AG08395 (cell line): ENCODE measurements at places on chromosomes 6 and 20.

- no peak for DNase-seq
Measured at GRCh38 chr20:58497724-58498469, 17.3 kb downstream of the APCDD1L start.

GRCh38 chr6:35141007-35141655 lies at the start of gene TCP11:
Gene TCP11, minus strand, starts transcription at chr6:35141339. Its CDS starts 469 bp downstream, at chr6:35140870.
- DNase-seq: no peak

- no peak for DNase-seq
Measured at GRCh38 chr6:62740596-62740995, 454.6 kb upstream of the KHDRBS2 start.

GRCh38 chr20:41046716-41047115 lies 18.1 kb downstream of the TOP1 start:
- DNase-seq: no peak

DNA sequence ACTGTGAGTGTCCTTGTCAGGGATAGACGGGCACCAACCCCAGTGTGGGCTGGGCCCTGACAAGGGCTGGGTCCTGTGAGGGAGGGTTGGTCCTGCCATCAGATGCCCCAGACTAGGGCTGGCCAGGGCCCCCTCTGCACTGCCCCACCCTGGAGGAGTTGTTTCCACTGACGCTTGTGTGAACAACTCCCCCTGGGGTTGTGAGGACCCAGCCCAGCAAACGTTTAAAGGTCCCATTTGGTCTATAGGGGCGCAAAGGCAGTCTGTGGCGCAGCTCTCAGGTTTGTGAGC lies 104.1 kb downstream of the BMP7 start:
- DNase-seq: no peak

- peak; percentile 78 for DNase-seq
Measured at GRCh38 chr6:163711615-163712565, 297.4 kb downstream of the QKI start.

DNA sequence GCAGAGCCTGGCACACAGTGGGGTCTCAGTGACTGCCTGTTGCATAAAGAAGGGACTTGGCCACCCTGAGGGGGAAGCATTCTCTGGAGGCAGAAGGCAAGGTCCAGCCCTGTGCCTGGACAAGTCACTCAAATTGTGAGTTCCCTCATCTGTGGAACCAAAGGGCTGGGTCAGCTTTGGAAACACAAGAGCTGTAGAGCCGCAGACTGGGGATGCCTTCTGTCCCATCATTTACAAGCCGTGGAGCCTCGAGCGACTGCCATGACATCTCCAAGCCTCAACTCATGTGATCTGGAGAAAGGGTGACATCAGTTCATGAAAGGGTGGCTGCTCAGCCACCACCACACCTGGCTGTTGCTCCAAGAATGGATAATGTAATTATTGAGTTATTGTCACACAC lies 20.4 kb upstream of the SIRPD start:
- DNase-seq: peak; percentile 0

DNA sequence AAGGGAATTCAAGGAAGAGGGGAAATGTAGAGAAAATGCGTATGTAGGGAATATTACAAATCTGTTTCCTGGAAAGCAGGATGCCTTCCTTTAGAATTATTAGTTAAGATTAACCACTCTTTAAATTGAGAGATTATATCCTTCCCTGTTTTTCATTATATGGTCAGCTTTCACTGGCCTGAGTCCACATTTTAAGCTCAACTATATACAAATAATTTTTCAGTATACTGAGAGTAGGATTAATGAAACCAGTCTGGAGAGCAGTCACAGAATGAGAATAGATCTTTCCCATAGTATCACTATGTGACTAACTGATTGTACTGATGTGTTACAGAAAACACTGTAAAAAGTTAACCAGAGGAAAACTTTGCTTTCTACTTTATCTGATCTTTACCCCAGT lies 306.3 kb downstream of the LAMA2 start:
- no peak for DNase-seq

DNA sequence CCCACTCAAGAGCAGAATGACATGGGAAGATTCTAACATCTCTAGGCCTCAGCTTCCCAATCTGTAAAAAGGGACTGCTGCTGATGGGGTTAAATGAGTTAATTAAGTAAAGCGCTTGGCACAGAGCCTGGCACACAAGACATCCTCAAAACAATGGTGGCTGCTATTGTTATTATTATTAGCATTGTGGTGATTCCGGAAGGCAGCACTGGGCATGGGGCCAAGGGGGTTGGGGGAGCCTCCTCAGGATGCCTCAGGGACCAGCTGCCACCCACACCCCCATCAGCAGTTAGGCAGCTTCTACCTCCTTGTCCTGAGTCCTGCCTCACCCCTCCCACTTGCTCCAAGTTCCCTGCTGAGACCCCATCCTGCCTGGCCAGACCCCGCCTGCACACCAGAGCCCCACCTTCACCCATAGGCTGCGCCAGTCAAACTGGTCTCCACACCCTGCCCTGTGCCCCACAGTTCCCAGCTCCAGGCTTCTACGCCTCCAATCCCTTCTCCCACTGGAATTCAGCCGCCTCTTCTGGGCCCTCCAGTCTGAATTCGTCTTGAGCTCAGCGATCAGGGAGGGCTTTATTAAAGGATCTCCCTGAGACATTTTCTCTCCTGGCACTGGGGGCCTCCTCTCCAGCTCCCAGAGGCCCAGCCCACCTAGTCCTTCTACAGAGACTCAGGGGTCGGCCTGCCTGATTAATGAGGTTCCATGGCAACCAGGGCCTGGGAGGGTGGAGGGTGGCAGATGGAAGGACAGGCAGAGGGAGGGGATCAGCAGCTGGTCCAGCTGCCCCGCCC lies 1.5 kb downstream of the E2F1 start:
- no peak for DNase-seq

- no peak for DNase-seq
Measured at GRCh38 chr6:143064951-143065683, 4.4 kb downstream of the AIG1 start.

GRCh38 chr6:131683479-131683878 lies 17.7 kb downstream of the OR2A4 start:
- DNase-seq: no peak

DNA sequence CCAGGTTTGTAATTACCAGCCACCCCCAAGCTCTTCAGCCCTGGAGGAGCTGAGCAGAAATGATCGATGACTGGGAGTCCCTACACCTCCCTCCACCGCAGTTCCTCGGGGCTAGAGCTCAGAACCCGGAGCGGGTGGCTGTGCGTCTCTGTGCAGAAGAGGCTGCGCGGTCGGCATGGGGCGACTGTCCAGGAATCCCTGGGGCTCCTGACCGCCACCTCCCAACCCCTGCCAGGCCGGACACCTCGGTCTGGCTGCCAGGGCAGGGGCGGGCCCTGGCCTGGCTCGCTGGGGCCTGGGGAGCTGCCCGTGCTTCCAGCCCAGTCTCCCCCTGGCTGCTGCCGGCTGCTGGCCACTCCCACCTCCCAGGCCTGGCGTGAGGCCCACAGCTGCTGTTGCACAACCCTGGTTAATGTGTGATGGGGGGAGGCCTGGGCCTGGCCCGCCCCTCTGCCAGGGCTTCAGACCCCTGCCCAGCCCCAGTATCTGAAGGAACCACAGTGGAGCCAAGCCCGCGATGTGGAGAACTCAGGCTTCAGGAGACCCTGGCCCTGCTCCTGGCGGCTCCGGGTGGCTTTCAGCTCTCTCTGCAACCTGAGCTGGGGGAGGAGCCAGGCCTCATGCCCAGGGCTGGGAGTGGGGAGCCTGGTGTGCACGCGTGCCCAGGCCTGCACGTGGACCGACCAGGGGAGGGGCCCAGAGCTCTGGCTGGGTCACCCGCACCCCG lies 1.2 kb downstream of the SLC2A4RG start:
- DNase-seq: peak; percentile 97

- no peak for DNase-seq
Measured at GRCh38 chr6:81590314-81590691, 162.2 kb downstream of the TENT5A start.

- peak; percentile 7 for DNase-seq
Measured at GRCh38 chr6:28587746-28588075, 62.0 kb downstream of the GPX5 start.

DNA sequence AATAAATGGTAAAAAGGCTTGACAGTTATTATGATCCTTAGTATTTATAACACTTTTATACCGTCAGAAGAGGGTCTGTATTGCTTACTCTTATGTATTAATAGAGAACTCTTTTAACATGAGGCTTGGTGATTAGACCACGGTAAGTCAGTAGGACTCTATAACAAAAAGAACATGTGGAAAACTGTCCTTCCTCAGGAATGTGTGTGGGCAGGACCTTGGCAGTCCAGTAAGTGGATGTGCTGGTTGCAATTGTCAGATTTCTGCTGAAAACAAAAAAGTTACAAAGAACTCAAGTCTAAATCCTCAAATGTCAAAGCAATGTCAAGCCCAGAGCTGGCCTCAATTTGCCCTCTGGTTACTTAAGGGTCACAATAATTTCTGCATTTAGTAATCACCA lies 81.1 kb downstream of the PLCG1 start:
- peak; percentile 70 for DNase-seq
